Activated naive CD8-positive, alpha-beta T cell treated with anti-CD3 and anti-CD28 coated beads, Interleukin-2, amount 10 ng/mL, durations not matched to agents 7 days and 5 days (primary cell): ENCODE measurements at places on chromosomes 1 and 21. TPM values are rescaled to one million over a fixed set of nuclear protein-coding genes. Genes with fewer than 3 reads are reported as not detected.

DNA sequence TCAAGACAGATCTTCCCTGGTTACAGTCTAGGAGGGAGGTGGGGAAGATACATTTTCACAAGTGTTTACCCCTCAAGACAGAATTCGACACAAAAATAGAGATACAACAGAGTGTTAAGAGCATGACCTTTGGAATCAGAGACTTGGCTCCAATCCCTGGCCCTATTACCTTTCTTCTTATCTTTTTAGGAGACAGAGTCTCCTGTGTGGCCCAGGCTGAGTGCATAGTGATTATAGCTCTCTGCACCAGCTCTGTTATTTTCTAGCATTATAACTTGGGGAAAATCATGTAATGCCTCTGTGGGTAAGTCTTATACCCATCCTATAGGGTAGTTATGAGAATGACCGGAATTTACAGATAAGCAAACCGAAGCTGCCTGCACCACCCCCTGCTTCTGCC is 9.8 kb downstream of the NIPAL3 start:
- H3K27me3 ChIP-seq = no peaks in the 10 kb centered on the region
- no peak overlapping the region for H3K27ac ChIP-seq
- no peak overlapping the region for H3K4me3 ChIP-seq
- peaks cover 15% of the 10 kb centered on the region for H3K4me1 ChIP-seq
- no peak for DNase-seq

GRCh38 chr1:229296541-229296941 is 25.6 kb downstream of the RAB4A start:
- no peaks in the 10 kb centered on the region for H3K27me3 ChIP-seq
- no peak for DNase-seq
- no peak overlapping the region for H3K27ac ChIP-seq
- no peaks in the 10 kb centered on the region for H3K4me1 ChIP-seq
- H3K4me3 ChIP-seq = no peak overlapping the region
- peaks cover 26% of the 10 kb centered on the region for H3K36me3 ChIP-seq

DNA sequence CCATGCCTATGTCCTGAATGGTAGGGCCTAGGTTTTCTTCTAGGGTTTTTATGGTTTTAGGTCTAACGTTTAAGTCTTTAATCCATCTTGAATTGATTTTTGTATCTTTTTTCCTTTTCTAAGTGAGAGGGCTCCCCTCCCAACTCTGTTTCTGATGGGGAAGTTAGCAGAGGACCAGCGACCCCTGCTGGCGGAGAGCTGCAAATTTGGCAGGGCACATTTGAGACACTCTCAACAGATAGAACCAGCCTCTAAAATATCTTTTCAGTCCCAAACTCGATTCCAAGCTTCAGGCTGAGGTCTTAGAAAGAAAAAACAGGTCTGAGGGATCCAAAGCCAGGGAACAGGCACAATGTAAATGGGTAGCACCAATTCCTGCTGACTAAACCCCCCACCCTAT is 32.5 kb downstream of the LRRC3 start:
- peaks cover 9% of the 10 kb centered on the region for H3K4me1 ChIP-seq
- H3K27me3 ChIP-seq = peaks cover 6% of the 10 kb centered on the region
- DNase-seq = peak; percentile 62
- no peak overlapping the region for H3K4me3 ChIP-seq

The AHDC1 gene
- total RNA-seq = 21.6 TPM

DNA sequence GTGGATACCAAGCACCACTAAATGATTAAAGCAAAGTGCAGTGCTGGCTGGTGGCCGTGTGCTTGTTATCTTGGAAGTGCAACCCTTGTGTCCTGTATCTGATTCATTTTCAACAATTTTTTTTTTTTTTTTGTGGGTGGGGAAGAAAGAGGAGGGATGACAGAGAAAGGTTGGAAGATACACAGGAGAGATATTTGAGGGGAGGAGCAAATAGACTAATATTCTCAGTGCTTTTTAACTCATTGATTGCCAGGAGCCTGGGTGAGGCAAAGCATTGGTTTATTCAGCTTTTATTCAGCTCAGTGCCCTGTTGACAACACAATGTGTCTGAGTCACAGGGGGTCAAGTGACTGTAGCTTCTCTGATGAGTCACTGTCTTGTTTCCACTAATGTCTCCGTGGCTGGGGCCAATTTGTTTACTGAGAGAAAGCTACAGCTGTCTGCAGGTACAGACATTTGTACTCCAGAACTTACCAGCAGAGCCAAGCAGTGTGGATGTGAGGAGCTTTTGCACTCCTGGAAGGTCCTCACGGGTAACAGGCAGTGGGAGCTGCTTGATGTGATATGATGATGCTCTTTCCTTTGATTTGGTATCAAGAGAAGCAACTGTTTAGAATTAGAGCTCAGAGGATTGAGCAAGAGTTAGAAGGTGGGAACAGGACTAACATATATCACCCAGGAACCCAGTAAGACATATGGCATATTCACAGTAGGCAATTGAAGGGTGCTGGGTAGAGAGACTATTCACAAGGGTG is 23.6 kb upstream of the DNM3 start:
- no peaks in the 10 kb centered on the region for H3K27me3 ChIP-seq
- no peak overlapping the region for H3K27ac ChIP-seq
- H3K4me3 ChIP-seq = no peak overlapping the region
- H3K36me3 ChIP-seq = no peaks in the 10 kb centered on the region
- H3K4me1 ChIP-seq = peaks cover 9% of the 10 kb centered on the region
- no peak for DNase-seq

The COL24A1 gene
- total RNA-seq = not detected

The ESPN gene
- 2.6 TPM for total RNA-seq

GRCh38 chr21:35860189-35860869 is 200.0 kb downstream of the SETD4 start:
- peaks cover 6% of the 10 kb centered on the region for H3K27me3 ChIP-seq
- no peaks in the 10 kb centered on the region for H3K36me3 ChIP-seq
- no peak overlapping the region for H3K27ac ChIP-seq
- H3K4me1 ChIP-seq = no peaks in the 10 kb centered on the region
- DNase-seq = no peak

The OPN3 gene
- total RNA-seq = 12.8 TPM

The RAP1GAP gene
- 0.69 TPM for total RNA-seq

GRCh38 chr1:40041466-40041838 is 923 bp downstream of the CAP1 start:
- peak overlapping the region; percentile 94 for H3K4me3 ChIP-seq
- no peak for DNase-seq
- peaks cover 52% of the 10 kb centered on the region for H3K4me1 ChIP-seq
- peaks cover 49% of the 10 kb centered on the region for H3K36me3 ChIP-seq
- no peaks in the 10 kb centered on the region for H3K27me3 ChIP-seq

The EPHA10 gene
- total RNA-seq = not detected

The CASQ1 gene
- total RNA-seq = not detected

DNA sequence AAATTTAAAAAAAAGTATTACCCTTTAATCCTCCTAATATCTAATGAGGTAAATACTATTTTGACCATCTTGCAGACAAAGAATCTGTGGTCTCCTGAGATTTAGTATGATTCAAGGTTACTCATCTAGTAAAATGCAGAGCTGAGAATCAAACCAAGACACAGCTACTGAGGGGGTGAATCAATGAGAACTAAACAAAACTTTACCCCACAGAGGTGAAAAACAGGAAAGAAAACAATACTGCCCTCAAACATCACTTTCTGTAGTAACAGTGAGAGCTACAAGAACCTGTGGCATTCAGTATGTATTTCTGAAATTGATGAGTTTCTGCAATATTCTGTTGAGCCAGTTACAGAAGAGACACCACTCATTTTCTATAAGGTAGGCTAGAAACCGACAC is 85.1 kb downstream of the JAK1 start:
- H3K27ac ChIP-seq = no peak overlapping the region
- H3K4me1 ChIP-seq = peaks cover 47% of the 10 kb centered on the region
- DNase-seq = no peak
- no peak overlapping the region for H3K4me3 ChIP-seq
- H3K27me3 ChIP-seq = no peaks in the 10 kb centered on the region
- peaks cover 43% of the 10 kb centered on the region for H3K36me3 ChIP-seq

The HDAC1 gene
- total RNA-seq = 197 TPM

The COL16A1 gene
- total RNA-seq = 0.14 TPM

The B3GALT2 gene
- 6.0 TPM for total RNA-seq

GRCh38 chr1:173234899-173235298 is 27.8 kb upstream of the TNFSF4 start:
- no peaks in the 10 kb centered on the region for H3K4me1 ChIP-seq
- H3K27me3 ChIP-seq = no peaks in the 10 kb centered on the region
- H3K4me3 ChIP-seq = no peak overlapping the region

DNA sequence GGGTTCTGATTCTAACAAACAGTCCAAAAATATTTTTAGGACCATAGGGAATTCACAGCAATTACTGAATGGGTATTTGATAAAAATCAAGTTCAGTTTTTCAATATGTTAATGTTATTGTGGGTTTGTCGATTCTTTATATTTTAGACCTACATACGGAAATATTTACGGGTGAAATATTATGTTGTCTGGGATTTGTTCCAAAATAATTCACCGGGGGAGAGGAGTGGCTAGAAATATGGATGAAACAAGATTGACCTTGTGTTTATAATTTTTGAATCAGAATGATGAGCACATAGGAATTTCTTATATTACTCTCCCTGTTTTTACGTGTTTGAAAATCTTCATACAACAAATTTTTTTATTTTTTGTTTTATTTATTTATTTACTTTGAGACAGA is 56.7 kb upstream of the USP1 start:
- H3K36me3 ChIP-seq = no peaks in the 10 kb centered on the region
- no peaks in the 10 kb centered on the region for H3K27me3 ChIP-seq

- peaks cover 33% of the 10 kb centered on the region for H3K4me1 ChIP-seq
- H3K4me3 ChIP-seq = peak overlapping the region; percentile 41
- peaks cover 1% of the 10 kb centered on the region for H3K27me3 ChIP-seq
- no peak overlapping the region for H3K27ac ChIP-seq
These were observed 3.7 kb downstream of the RORC start for GRCh38 chr1:151827853-151828252.

- H3K27ac ChIP-seq = no peak overlapping the region
- DNase-seq = no peak
- no peaks in the 10 kb centered on the region for H3K27me3 ChIP-seq
- no peaks in the 10 kb centered on the region for H3K4me1 ChIP-seq
- H3K4me3 ChIP-seq = no peak overlapping the region
These were observed 10.1 kb upstream of the ELAVL4 start for GRCh38 chr1:50098591-50099021.

GRCh38 chr1:71980556-71980955 is 301.8 kb downstream of the NEGR1 start:
- DNase-seq = no peak
- no peak overlapping the region for H3K27ac ChIP-seq
- H3K4me1 ChIP-seq = peaks cover 1% of the 10 kb centered on the region
- no peaks in the 10 kb centered on the region for H3K27me3 ChIP-seq
- H3K36me3 ChIP-seq = no peaks in the 10 kb centered on the region
- no peak overlapping the region for H3K4me3 ChIP-seq

The RGS4 gene
- total RNA-seq = not detected
